ENCODE measurements at places on chromosomes 5 and 9.
A peak's percentile ranks its signal among the peaks of the same experiment; 100 is the strongest.

GRCh38 chr5:161230221-161230620 lies 316.3 kb downstream of the GABRB2 start:
- DNase-seq = no peak

DNA sequence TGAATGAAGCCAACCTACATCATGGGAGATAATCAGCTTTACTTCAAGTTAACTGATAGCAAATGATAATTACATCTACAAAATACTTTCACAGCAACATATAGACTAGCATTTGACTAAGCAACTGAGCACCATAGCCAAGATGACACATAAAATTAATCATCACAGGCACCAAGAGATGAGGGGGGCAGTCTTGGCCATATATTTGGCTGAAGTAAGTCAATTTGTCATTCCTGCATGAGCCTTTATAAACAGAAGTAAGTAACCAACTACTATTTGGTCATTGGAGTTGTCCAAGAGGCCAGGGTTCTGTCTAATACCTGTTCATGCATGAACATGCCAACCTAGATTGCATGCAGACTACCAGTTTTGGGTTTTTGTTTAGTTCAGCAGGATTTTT lies 53.6 kb downstream of the PDCD1LG2 start:
- DNase-seq = no peak

DNA sequence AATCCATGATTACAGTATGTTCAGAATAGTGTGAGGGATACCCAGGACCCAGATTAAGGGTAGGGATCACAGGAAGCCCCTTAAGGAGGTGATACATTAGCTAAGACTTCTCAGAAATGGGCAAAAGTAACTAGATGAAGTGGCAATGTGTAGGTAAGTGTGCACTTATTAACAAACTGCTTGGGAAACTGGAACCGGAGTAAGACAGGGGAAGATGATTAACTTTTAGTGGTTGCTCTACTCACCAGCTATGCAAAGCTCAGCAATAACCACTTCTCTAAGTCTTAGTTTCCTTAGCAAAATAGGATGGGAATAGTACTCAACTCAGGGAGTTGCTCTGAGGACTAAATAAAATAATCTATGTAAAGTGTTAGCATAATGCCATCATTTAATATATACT lies 182.2 kb downstream of the MCTP1 start:
- no peak for DNase-seq

- no peak for DNase-seq
These were observed 9.8 kb downstream of the TMEM245 start for GRCh38 chr9:109109967-109110328.

DNA sequence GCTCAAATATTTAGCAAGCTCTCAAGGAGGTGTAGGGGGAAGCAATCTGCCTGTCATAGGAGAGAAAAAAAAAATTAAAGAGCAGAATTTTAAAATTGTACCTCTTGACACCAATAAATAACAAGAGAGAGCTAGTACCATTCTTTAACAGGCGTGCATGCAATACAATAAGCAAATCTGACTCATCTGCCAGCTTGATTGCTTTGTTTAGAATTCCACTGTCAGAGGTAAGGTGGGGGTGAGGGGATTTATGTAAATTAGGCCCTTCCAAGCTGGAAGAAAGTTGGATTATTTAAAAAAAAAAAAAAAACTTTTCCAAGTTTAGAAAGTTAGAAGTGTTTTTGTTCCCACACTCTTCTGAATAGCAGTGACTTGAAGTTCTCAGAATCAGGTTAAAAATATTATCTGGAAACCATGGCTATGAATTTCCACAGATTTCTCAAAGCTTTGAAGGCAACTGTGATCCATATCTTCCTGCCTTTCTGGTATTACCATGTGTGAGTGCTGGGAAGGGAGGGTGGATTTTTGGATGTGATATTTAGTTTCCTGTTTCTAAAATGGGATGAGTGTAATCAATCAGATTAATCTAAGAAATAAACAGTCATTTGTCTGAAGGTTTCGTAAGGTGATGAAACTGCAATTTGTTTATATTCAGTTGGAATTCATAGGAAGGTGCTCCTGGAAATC lies 477.5 kb downstream of the TLE4 start:
- DNase-seq = no peak

GRCh38 chr9:131582056-131582455 lies 36.7 kb downstream of the PRRT1B start:
- DNase-seq = no peak

- no peak for DNase-seq
These were observed 508.8 kb downstream of the SEMA5A start for GRCh38 chr5:9037048-9037447.

DNA sequence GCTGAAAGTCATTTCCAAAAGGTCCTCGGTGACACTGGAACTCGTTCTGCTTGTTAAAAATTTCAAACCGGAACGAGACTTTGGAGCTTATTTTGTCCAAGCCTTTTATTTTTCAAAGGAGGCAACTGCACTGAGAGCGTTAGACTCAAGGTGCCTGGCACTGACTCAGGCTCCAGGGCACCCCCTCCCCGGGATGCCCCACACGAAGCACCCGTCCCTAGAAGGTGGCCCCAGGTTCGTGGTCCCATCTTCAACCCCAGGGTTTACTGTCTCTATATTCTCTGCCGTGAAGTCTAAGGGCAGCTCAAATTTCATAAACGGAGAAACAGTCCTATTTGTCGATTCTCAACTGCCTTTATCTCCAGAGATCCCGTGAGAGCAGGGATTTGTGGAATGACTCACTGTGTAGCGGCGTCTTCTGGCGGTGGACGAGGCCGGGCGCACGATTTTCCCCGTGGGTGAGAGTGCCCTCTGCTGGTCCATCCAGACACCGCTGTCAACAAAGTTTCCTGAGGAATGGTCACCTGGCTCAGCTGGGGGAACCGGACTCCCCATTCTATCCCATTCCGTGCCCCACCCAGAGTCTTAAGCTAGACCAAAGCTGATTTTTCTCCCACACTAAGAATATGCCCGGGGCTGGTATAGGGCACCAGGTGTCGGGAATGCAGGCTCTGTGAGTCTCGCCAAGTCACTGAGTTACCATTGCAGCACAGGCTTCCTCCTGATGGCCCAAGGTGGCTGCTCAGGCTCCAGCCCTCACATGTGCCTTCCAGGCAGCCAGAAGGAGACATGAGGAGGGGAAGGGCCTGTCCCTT lies 27.1 kb upstream of the SLC6A19 start:
- DNase-seq = peak; percentile 5

GRCh38 chr5:134463991-134464760 lies 52.5 kb upstream of the CDKN2AIPNL start:
- DNase-seq = no peak

- no peak for DNase-seq
These were observed 152.7 kb upstream of the ACTBL2 start for GRCh38 chr5:57635146-57635777.

DNA sequence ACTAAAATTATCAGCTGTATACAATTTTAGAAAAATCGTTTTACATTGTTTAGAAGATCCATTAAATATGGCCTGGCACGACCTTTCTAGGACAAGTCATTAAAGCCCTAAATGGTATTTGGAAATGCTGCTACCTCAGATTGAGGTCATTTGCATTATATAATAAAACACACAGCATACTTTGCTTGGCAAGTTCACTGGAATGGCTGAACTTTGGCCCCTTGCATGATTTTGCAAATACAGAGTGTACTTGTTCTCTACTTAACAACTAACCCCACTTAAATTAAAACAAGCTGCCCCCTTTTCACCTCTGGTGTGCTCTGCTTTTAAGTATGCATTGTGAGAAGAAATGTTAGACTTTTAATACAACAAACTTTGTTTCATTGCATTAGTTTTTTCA lies 860.1 kb downstream of the PTPRD start:
- no peak for DNase-seq

- no peak for DNase-seq
These were observed 78.1 kb downstream of the CFAP95 start for GRCh38 chr9:69898714-69899209.

GRCh38 chr5:5711592-5711991 lies 289.1 kb downstream of the ICE1 start:
- DNase-seq = no peak

DNA sequence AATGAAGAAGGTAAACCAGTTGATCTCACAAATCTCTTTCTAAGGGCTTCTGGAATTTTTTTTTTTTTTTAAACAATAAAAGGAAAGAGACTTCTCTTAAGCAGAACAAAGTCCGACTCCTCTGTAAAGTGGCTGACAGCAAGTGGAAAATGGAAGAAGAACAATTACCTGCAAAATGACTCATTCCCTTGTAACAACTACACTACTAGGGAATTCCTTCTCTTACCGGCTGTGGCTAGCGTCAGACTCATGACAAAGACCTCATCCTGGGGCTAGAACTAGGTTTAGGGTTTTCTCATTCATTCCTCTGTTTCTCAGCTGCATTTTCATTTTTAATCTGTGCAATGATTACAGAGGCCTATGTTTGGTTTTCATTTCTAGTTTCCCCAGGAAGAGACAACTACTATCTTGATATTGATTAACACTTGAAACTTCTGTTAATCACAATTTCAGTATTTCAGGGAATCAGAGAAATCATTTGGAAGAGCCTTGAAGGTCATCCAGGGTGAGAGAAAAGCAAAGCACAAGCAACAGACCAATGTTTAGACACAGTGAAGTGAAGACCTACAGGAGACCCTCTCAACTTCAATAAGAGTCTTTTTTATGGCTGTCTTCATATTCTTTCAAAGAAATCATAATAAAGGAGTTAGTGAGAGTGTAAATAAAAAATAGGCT lies 437.9 kb downstream of the RAB3C start:
- DNase-seq = no peak

GRCh38 chr5:150764530-150764929 lies 5.7 kb upstream of the DCTN4 start:
- DNase-seq = no peak

DNA sequence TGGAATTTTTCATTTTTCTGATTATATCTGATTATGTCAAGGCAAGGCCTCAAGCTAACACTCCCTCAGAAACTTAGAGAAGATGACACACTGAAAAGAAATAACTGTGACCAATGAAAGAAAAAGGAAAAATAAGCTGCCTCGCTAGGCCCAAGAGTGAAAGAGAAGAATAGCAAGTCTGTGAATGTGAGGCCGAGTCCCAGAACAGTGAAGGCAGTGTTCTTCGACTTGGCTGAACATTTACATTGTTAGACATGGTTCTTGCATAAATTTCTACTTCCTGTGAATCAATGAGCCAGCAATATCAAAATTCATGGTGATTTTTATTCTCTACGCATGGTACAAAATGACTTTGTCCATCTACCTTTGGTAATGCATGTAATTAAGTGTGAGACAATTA lies at the start of gene ATP10B:
Gene ATP10B, minus strand, starts transcription at position 163 of the 400 bp plus-strand sequence. CDS start 164,137 bp downstream, outside the sequence.
- peak; percentile 5 for DNase-seq

- DNase-seq = no peak
These were observed 292.4 kb downstream of the EFNA5 start for GRCh38 chr5:107378218-107378899.

DNA sequence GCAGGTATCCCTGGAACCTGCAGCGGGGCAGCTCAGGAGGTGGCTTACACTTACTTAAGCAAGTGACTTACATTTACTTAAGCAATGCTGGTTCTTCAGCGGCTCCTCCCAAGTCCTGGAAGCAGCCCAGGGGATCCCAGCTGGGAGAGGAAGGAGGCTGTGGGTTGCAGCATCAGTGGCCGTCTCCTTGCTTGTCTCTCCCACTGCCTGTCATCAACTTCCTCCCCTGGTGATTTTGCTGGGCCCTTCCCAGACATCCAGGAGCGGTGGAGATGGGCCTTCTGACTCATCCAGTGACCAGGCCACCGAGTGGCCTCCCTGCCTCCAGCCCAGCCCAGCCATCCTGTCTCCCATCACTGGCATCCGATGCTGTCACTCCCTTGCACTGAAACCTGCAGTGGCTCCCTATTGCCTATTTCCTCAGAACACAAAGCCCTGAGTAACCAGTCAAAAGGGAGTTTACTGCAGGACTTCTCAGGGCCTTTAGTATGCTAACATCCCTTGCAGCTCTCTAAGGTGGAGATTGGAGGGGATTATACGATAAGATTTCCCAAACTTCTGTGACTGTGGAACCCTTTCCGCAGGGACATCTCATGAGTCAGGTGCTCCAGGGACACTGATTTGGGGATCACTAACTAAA lies 155.9 kb upstream of the PHYKPL start:
- no peak for DNase-seq

GRCh38 chr9:110744715-110745384 lies 76.3 kb downstream of the MUSK start:
- DNase-seq = no peak

DNA sequence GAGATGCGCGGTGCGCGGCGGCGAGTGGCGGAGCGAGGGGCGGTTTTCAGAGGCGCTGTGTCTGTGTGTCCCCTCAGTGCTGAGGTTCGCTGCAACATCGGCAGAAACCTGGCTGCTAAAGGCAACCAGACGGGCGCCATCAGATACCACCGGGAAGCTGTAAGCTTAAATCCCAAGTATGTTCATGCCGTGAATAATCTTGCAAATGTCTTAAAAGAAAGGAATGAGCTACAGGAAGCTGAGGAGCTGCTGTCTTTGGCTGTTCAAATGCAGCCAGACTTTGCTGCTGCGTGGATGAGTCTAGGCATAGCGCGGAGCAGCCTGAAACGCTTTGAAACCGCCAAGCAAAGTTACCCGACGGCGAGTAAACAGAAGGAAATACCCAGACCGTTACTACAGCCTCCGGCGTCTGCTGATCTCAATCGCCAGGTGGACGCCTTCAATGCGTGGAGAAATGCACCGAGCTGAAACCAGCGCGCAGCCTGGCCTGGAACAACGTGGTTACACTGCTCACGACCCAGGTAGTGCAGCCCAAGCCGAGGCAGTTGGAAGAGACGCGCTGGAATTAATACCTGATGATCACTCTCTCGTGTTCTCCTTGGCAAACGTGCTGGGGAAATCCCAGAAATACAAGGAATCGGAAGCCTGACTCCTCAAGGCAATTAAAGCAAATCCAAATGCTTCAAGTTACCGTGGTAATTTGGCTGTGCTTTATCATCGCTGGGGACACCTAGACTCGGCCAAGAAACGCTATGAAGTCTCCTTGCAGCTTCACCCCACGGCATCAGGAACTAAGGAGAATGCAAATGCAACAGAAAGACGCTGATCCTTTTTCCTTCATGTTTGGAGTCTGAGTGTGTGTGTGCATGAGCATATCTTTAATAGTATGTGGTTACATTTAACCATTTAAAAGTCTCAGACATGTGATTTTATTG lies 15.9 kb downstream of the OR2V1 start:
- no peak for DNase-seq
